T-helper 1 cell (primary cell): ENCODE measurements at places on chromosomes 1 and 21.
A peak's percentile ranks its signal among the peaks of the same experiment; 100 is the strongest.

DNA sequence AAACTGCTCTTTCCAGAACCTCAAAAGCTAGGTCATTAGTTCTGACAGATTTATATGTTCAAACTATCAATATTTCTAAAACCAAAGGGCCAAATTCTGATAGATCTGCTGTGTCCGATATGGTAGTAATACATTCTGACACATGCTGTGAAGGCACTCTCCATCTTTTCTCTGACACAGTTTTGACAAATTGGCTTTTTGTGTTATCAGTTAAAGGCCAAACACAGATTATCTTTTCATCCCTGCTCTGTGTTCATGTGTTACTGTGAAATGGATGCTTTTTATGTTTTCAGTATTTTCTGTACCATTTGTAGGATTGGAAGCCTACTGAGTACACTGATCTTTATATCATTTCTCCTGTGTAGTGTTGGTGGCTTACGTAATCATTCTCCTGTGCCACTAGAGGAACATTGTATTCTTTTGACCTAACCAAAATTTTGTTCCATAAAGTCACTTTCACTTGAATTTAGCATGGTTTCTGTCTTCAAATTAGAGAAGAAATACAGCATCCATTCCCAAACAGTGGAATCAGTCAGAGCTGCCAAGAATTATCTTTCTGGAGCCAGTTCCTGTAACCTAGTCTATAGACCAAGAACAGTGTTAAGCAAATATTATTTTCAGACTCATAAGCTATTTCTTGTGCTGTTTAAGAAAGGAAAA lies 137.2 kb downstream of the ADGRL2 start:
- no peak for DNase-seq

GRCh38 chr1:8858112-8858668 lies 20.3 kb downstream of the ENO1 start:
- no peak for DNase-seq

- DNase-seq, result no peak
Measured at GRCh38 chr21:14688412-14688811, 142.3 kb upstream of the SAMSN1 start.

DNA sequence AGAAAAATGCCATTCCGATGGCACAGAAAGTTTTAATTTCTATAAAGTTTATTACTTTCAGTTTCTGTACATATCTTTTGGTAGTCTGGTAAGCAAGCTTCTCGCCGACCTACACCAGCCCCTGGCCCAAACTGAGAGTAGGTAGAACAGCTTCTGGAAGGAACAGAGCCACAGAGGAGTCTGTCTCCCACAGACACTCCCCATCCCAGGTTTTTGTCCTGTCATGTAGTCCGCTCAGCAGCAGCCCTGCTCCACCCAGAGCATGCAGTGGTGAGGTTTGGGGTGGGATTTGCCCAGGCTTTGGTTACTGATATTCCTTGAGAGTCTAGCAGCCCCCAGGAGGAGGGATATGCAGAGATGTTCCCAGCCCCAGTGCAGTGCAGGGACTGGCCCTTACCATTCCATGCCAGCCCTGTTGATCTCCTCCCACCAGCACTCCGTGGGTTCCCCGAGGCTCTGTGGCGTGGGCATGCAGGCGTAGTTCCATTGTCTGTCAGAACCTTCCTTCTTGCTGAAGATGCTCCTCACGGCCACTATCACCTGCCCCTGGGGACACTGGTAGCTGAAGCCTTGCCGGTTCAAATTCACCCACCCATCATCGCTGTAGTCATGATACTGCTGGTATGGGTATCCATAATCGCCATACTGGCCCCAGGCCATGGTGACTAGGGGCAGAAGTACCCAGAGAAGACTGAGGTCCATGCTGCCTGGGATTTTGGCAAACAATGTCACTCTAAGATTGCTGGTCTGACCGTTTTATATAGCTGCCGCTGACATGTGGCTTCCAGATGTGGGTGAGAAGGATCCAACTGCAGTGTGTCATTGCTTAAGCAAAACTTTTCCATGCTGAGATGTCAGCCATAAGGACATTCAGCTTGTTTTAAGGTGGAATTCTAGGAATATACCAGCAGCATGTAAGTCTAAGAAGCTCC lies at the start of gene DPT:
Gene DPT, minus strand, starts transcription at position 734 of the 932 bp plus-strand sequence. Its CDS starts 32 bp downstream, at position 702.
- no peak for DNase-seq

- DNase-seq, result no peak
Measured at GRCh38 chr21:27721675-27722074, 754.8 kb upstream of the ADAMTS5 start.

GRCh38 chr1:1157914-1158710 lies 15.6 kb upstream of the TTLL10 start:
- peak; percentile 35 for DNase-seq

DNA sequence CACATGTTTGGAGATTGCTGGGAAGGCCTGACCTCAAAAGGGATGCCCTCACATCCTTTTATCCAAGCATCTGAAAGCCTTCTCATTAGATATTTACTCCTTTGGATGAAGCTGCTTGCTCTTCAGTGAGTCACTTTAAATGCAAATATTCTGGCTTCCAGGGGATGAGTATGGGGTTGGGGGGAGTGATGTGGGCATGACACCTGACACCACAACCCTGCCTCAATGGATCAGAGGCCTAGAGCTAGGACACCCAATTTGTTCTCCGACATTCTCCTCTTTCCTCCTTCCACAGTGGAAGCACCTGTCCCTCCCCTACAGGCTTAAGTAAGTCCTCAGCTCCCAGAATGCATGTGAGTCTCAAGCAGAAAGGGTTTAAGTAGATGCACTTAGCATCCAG lies 238.3 kb downstream of the OMA1 start:
- DNase-seq, result no peak

DNA sequence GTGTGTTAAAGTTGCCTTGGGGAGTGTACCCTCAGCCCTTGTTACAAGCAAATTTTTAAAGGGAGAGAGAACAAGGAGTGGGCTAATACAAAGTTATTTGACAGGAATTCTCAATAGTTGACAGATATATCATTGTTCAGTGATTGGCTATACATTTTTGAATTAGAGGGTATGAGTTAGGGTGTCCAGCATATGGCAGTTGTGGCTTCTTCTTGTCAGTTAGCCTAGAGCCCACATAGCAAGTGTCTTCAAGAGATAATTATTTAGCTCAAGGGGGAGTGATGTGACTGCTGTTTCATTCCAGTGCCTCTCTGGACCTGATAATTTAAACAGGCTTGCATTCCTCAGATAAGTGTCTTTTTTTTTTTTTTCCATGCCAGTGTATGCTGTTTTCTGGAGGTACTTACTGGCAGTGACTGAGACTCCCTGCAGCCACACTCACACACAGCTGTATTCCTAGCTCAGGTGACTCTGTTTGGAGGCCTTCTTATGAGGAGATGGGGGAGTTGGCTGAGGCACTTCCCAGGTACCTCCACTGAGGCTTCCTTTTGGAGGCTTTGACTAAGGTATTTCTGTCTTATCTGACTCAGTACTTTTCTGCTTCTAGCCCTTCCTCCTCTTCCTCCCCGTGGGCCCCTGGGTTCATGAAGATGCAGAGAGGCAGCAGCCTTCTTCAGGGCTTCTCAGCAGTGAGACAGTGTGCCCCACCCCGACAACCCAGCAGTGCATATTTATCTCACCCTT lies 32.3 kb downstream of the IVNS1ABP start:
- no peak for DNase-seq

GRCh38 chr1:205592443-205593003 lies 39.3 kb downstream of the ELK4 start:
- no peak for DNase-seq

DNA sequence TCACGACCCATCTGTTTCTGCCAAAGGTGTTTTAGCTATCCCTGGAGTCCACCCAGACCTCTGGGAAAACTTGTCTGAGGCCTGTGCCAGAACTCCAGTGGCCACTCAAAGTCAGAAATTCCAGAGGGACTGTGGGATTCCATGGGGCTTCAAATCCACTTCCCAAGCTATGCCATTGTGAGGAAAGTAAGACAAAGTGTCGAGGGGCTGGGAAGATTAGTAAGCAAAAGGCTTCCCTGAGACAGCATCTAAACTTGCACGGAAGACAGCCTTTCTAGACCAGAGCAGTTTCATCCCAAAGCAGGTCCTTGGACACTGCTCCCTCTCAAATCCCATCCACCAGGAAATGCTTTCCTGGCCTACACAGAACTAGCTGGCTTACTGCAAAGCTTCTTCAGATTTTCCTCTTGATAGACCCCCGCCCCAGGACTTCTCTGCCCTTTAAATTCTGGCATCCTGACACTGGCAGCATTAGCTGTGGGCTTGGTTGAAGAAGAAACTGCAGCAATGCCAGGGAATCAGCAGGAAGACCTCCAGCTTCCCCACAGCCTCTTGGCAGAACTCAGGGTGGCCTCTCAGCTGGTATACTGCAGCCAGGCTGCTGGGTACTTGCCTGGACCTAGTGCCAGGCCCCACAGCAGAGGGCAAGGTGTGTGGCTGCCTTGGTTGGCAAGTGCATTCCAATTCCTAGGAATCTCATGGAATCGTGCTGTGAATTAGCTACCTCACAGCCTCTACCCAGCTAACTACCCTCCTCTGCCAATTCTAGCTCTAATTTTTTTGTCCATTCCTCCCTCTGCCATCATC lies 27.3 kb upstream of the LMX1A start:
- DNase-seq, result no peak
